ENCODE measurements at places on chromosomes 13 and 19.
A peak's percentile ranks its signal among the peaks of the same experiment; 100 is the strongest.

DNA sequence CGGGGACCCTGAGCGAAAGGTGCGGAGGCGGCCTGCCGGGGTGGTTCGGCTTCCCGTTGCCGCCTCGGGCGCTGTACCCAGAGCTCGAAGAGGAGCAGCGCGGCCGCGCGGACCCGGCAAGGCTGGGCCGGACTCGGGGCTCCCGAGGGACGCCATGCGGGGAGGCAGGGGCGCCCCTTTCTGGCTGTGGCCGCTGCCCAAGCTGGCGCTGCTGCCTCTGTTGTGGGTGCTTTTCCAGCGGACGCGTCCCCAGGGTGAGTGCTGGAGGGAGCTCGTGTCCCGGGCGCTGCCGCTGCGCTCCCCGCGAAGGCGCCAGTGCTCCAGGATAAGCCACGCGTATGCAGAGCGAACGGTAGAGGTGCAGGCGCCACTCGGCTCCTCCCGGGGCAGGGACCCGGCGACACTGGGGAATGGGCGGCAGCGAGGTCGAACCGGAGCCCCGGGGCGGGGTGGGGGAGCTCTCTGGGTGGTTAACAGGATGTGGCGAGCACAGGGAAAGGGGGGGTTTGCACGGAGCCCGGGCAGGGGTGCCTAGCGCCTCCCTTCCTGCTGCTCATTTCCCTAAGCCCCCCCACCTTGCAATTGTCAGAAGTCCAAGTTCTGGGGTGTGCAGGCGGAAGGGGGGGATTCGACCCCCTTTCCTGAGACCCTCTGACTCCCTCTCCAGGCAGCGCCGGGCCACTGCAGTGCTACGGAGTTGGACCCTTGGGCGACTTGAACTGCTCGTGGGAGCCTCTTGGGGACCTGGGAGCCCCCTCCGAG lies at the start of gene IL27RA:
Gene IL27RA (plus strand): TSS at position 44 of the 762 bp plus-strand sequence. CDS start 111 bp downstream, at position 155.
- DNase-seq: peak; percentile 61

DNA sequence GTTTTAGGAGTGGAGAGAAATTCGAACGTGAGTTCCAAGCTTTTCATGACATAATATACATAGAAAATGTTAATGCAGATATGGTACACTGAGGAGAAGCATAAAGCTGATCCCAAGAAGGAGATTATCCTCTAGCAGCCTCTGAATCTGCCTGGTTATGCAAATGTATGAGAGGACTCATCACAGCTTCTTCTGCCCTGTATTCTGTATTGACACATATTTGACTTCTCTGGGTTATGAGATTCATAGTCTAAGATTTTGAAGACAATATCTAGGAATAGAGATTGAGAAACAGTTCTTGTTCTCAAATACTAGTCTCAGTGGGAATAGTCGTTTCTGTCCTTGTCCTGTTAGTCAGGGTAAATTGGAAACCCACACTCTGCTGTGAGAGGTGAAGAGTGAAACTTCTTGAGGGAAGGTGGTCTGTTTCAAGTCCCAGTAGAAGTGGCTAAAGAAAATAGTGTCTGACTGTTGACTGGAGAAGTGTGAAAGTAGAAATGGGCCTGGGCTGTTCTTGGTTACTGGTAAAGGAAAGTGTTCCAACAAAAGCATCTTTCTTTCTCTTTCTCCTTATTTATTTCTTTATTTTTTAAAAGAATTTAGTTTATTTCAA lies 1356.6 kb downstream of the SLITRK5 start:
- DNase-seq: no peak

GRCh38 chr13:79450110-79450509 lies 30.8 kb upstream of the NDFIP2 start:
- no peak for DNase-seq

DNA sequence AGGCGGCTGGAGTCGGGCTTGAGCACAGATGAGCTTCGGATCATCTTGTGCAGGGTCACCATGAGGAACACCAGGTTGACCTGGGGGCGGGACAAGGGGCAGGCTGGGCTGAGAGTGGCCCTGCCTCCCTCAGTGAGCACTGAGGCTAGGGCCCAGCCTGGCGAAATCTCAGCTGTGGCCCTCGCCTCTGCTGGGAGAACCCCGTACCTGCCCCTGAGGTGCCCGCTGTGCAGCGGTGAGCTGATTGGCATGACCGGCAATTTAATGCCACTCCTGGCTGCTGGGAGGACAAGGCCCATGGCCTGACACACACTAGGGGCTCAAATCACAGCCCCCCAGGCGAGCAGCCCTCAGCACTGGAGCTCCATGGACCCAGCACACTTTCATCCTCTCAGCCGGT lies 19.7 kb upstream of the ASF1B start:
- no peak for DNase-seq

DNA sequence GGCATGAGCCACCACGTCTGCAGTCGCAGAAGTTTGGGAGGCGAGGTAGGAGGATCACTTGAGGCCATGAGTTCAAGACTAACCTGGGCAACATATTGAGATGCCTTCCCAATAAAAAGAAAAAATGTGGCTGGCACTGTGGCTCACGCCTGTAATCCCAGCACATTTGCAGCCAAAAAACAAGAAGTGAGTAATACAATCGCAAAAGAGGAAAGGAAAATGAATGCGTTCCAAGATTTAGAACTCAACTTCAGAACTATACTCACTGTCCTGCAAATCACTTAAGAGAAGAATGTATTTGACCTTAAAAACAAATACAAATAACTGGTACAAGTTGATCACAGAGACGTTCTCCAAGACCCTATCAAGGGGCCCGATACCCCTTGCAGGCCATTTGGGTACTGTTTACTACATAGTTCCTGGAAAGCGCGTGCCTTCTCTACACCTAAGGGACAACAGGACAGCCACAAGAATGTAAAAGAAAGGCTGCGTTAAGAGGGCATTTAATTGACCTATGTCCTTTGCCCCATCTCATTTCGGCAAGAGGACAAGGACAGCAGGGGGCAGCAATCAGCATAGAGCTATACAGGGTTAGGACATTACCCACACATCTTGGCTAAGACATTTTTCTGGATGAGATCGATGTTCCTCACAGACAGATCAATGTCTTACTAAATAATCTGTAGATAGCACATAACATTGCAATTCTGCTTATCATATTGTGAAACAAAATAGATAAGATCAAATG lies 41.3 kb downstream of the FLT3 start:
- peak; percentile 56 for DNase-seq

GRCh38 chr19:45103508-45104319 lies 10.7 kb downstream of the PPP1R37 start:
- peak; percentile 68 for DNase-seq

DNA sequence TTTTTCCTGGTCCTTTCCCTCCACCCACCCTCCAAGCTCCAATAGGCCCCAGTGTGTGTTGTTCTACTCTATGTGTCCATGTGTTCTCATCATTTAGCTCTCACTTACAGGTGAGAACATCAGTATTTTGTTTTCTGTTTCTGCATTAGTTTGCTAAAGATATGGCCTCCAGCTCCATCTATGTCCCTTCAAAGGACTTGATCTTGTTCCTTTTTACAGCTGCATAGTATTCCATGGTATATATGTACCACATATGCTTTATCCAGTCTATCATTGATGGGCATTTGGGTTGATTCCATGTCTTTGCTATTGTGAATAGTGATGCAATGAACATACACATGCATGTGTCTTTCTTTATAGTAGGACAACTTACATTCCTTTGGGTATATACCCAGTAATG lies 47.1 kb upstream of the ZNF30 start:
- no peak for DNase-seq

DNA sequence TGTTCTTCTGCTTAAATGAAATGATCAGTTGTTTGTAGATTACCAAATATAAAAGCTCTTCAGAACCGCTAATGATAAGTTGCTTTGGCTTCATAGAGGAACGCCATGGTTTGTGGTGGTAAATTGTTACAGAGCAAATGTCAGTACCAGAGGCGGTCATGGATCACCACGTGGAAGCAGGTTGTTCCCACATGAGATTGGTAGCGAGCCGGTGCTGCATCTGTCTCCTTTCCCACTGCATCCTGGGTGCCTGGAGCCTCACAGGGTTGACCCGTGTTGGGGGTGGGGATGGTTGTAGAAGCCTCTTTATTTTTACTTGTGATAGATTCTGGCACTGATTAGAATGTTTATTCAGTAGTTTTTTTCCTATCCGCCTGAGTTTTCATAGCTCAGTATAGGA lies 14.7 kb downstream of the GARRE1 start:
- no peak for DNase-seq

GRCh38 chr19:18274781-18275356 lies 617 bp upstream of the IQCN start:
- peak; percentile 73 for DNase-seq

DNA sequence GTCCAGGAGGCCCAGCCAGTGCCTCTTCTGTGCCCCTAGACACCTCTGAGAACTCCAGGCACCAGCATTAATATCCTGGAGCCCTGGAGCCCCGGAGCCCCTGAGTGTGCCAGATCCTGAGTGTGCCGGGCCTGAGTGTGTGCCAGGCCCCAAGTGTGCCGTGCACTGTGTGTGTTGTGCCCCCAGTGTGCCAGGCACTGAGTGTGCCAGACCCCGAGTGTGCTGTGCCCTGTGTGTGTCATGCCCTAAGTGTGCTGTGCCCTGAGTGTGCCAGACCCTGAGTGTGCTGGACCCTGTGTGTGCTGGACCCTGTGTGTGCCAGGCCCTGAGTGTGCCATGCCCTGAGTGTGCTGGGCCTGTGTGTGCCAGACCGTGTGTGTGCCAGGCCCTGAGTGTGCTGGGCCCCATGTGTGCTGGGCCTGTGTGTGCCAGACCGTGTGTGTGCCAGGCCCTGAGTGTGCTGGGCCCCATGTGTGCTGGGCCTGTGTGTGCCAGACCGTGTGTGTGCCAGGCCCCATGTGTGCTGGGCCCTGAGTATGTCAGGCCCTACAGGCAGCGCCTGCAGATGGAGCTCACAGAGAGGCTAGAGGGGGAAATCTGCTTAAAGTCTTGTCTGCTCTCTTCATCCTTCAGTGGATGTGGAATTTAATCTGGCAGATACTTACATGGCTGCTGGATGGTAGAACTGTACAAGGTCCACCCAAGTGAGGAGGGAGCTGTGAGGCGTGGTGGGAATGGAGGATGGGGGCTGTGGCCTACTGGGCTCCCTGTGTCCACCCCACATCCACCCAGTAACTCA lies 53.9 kb downstream of the C13orf46 start:
- no peak for DNase-seq

GRCh38 chr19:54312436-54313377 lies at the start of gene LILRA5:
TSS of gene LILRA5 (minus strand) at chr19:54313166. CDS start at chr19:54313019, 147 bp downstream.
- DNase-seq: no peak

DNA sequence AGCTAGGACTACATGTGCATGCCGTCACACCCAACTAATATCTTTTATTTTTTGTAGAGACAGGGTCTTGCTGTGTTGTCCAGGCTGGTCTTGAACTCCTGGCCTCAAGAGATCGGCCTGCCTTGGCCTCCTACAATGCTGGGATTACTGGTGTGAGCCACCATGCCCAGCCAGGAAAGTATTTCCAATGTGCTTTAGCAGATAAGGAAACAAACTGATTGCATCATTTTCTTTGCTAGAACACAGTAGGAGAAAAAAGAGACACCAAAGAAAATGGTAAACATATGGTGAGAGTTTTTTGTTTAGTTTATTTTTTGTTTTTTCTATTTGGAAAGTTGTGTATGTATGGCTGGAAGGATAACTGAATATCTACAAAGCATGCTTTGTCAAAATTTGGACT lies 46.9 kb upstream of the AKAP11 start:
- no peak for DNase-seq

DNA sequence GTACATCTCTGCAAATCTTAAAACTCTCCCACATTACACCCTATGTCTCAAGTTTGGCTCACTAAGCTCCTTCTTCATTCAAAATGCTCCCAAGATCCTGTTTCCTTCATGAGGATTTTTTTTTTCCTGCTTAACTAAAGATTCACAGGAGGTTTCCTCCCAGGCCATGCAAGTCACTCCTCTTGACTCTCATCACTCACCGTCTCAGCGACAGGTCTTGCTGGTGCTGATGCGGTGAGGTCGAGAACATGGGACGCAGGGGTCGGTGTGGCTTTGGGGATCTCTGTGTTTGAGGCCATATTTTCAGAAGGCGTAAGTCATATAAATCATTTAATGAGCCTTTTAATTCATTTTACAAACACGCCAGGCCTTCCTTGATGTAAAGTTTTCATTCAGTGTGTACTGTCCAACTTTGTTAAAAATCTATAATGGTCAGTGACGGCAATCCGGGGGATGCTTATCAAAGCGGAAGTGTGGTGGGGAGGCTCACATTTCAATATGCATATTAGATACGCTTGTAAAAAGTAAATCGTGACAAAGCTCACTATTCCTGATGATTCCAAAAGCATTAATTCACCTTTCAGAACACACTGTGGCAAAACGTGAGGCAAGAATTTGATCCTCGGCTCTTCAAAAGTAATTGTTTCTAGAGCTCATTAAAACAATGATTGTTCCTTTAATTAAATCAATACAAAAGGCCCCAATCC lies 20.4 kb downstream of the EFNB2 start:
- DNase-seq: no peak

GRCh38 chr19:49057636-49058234 lies at the start of gene CGB7:
TSS of gene CGB7 (minus strand) at chr19:49057749. CDS start at chr19:49055375, 2,374 bp downstream.
- DNase-seq: peak; percentile 62

DNA sequence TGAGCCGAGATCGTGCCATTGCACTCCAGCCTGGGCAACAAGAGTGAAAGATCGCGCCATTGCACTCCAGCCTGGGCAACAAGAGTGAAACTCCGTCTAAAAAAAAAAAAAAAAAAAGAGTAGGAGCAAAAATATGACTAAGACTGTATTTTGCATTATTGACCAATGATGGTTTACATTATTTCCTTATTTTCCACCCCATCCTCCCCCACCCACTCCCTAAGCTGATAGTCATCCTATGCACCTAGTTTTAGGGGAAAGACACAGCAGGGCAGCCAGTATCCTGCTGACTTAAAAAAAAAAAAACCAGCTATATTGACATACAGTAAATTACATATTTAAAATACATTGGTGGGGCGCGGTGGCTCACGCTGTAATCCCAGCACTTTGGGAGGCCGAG lies 25.1 kb downstream of the VAV1 start:
- no peak for DNase-seq

GRCh38 chr19:45517641-45518468 lies 10.6 kb downstream of the VASP start:
- DNase-seq: no peak

GRCh38 chr19:1271528-1272422 lies 2.6 kb downstream of the CIRBP start:
- no peak for DNase-seq

DNA sequence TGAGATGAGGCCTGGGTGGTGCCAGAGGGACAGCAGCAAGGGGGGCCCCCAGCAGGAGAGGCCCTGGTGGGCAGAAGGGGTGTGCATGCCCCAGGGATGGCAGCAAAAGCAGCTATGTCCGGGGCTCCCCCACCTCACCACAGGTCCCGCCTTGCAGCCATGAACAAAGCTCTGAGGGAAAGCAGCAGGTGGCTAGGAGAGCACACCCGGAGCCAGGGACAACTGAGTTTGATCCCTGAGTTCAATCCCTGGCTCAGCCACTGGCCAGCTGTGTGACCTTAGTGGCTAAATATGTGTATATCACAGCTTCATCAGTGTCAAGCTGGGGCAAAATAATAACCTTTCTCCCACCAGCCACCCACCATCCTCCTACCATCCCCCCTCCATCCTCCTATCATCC lies 47.7 kb upstream of the KCTD15 start:
- no peak for DNase-seq

- DNase-seq: peak; percentile 23
Observed at GRCh38 chr19:5572556-5573286, 5.0 kb upstream of the TINCR start.

Measured in SW480 (cell line).